ENCODE measurements at places on chromosomes 2 and 18.
A peak's percentile ranks its signal among the peaks of the same experiment; 100 is the strongest.

DNA sequence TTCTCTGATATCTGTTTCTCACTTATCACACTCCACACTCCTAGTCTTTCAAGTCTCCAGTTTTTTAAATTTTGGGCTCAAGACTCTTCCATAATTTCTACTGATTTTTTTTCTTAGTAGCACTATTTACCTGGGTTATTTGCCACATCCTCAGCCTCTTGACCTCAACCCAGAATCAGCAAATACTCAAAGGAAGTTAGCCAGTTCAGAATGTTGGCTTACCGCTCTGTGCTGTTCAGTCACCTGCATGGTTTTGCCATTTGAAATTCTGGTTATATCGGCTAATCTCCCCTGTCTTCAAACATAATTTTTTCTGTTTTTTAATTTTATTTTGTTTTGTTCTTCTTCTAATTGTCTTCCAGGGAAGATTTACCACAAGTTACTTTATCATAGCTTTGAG lies 412.6 kb downstream of the PTH2R start:
- no peak for DNase-seq

GRCh38 chr2:62099523-62100175 lies 96.3 kb upstream of the B3GNT2 start:
- no peak for DNase-seq

DNA sequence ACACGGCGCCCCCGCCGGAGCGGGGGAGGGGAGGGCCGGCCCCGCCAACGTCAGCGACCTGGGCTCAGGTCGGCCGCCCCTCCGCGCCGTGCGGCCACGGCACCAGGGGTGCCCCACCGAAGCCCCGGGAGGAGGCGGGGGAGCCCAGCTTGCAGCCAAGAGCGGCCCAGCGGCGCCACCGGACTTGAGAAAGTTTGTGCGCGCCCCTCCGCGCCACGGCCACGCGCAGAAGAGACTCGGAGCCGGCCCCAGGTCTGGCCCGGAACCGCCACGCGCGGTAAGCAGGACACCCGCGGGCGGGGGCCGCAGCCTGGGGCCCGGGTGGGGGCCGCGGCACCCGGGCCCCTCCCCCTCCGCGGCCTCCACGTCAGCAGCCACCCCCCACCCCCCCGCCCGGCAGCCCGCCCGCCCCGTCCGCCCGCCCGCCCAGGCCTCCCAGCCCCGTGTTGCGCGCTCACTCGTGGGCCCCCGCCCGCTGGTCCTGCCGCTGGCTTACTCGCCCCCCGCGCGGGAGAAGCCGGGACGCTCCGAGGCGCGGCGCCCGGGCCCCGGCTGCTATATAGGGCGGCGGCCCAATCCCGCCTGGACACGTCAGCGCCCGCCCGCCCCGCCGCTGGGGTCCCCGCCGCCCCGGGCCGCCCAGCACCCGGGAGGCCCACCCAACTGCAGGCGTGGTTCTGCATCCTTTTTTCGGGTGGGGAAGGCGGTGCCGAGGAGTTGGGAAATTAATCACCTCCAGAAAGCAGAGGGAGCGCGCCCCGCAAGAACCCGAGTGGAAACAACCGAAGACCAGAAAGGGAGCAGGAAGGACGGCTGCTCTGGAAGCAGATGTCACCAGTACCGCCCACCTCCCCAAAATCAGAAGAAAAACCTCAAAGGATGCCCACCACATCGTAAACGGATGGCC lies 42.9 kb downstream of the HDLBP start:
- peak; percentile 7 for DNase-seq

- DNase-seq = no peak
These were observed 453.9 kb upstream of the TRIB2 start for GRCh38 chr2:12262681-12263436.

DNA sequence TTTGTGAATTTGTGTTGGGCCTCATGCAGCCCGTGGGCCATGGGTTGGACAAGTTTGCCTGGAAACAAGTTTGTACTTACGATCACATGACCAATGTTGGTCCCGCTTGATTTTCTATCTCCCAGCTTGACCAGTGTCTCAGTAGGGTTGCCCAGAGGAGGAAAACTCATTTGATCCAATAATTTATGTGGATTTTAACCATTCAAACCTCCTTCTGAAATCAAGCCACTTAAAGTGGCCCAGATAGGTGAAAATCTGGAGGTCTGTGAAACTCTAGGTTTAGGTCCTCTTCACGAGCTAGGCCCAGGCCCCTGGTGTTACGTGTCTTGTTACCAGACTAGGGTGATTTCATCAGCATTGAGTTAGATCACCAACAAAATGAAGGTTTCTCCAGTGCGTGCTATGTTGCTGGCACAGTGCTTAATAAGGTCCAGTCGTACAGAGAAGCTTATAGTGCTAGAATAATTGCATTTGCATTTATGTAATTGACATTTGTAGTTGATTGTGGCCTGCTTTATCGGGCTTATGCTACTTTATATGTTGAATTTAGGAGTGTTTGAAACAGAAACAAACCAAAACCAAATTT lies 4.4 kb downstream of the ACTR2 start:
- no peak for DNase-seq

DNA sequence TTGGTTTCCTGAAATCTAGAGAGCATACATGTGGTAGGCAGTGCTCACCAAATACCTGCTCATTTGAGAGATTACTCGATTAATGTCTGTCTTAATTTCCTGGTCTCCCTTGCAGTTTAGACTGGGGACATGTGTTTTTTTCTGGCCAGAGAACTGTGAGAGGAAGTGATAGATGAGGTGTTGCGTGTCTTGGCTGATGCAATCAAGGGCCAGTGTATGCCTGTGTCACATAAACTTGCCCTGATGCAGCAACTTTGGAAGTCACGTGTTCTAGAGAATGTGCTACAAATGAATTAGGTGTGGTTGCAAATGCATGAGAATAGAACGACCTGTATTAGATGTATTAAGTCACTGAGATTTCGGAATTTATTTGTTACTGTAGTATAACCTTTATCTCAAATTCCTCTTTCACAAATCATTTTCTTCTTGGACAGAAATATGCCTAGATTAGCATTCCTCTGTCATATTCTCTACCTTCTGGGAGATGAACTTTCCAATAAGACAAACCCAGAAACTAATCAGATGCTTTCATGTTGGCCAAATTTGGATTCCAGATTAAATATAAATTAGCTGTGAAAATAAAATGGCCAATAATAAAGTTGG lies 9.9 kb upstream of the IL1A start:
- DNase-seq = no peak

DNA sequence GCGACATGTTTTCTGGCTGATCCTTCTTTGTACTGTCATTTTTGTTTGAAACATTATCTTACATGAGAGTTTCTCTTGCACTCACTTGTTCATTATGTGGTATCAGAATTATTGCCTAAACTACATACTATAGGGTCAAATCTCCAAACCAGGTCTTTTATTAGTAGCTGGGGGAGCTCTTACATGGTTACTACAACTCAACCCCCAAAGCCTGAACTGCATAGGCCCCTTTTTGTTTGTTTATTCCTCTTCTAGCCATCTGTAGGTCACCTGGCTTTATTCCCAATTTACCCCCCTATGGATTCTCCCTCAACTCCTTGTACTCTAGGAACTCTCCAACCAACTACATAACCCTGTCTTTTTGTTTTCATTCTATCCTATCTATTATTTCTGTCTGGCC lies 46.7 kb downstream of the PUM2 start:
- no peak for DNase-seq

GRCh38 chr18:57569133-57569532 lies 17.4 kb downstream of the FECH start:
- no peak for DNase-seq

GRCh38 chr2:189427872-189428271 lies 13.4 kb upstream of the WDR75 start:
- DNase-seq = no peak

- DNase-seq = no peak
These were observed 174.8 kb downstream of the PRPF40A start for GRCh38 chr2:152542337-152542994.

- no peak for DNase-seq
These were observed 97.9 kb upstream of the ATL2 start for GRCh38 chr2:38474715-38475566.

- DNase-seq = no peak
These were observed 6.2 kb upstream of the RNU2-63P start for GRCh38 chr2:88022669-88022921.

DNA sequence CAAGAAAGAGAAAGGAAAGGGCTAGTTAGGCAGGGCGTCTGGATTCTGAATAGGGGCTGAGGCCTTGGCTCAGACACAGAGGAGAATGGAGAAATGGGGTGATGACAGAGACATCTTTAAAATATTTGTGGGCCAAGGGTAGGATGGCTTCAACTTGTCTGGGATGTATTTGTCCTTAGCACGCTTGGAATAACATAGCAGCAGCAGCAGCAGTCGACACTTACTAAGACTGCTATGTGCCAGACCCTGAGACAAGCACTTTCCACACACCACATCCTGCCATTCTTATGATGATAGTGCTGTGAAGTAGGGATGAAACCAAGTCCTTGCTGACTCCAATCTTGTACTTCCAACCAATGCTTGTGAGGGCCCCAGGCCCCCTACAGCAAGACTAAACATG lies 2.6 kb downstream of the IL1RL1 start:
- no peak for DNase-seq

DNA sequence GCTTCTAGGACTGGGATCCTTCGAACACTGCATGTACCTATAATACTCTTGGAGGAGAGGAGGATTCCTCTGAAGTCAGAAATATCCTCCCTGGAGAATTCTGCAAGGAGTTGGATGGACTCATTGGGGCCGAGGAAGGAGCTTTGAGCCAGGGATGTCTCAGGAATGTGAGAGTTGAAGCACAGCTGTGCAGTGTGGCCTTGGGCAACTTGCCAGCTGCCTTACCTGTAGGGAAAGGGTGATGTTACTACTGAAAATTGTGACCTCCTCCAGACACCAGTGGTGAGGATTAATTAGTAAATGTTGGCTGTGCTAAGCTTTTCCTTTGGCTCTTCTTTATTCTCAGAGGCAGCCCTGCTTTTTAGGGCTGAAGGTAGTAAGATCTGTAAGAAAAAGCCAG lies 41.4 kb downstream of the FMNL2 start:
- DNase-seq = no peak

GRCh38 chr2:197858607-197859140 lies 54.3 kb downstream of the PLCL1 start:
- no peak for DNase-seq

DNA sequence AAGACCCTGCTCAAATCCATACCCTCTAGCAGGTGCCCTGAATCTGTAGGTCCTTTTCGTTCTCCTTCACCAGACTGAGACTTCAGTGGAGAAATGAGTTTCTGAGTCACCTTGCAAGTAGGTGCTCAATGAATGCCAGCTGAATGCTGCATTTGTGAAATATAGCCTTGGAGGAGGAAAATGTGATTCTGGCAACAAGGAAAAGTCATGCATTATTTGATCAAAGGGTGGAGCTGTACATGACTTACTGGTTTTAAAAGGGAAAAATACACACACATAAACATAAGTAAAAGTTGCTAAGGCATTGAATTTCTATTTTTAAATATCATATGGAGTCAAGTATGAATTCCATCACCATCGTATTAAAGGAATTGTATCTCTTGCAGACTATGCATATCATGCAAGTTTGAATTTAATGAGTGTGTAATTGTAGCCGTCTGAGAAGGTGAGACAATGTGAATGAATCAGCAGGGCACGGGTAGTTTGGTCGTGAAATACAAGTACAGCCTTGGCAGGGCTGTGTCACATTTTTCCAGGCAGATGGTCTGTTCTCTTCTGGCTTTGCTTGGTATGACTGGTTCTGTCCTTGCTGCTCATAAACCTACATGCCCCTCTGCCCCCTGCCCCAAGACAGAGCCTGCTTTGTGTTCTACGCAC lies 160.8 kb downstream of the COL6A3 start:
- no peak for DNase-seq

DNA sequence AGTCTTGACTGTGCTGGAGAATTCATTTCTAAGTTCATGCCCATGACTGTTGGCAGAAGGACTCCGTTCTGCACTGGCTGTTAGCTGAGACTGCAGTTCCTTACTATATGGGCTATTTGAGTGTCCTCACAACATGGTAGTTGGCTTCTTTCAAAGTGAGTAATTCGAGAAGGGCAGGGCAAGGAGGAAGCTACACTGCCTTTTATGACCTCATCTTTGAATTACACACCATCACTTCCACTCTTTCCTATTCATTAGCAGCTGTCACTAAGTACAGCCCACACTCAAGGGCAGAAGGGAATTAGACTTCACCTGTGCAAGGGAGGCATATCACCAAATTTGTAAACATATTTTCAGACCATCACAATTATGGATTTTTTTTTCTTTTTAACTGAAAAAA lies 55.9 kb upstream of the EPAS1 start:
- no peak for DNase-seq

DNA sequence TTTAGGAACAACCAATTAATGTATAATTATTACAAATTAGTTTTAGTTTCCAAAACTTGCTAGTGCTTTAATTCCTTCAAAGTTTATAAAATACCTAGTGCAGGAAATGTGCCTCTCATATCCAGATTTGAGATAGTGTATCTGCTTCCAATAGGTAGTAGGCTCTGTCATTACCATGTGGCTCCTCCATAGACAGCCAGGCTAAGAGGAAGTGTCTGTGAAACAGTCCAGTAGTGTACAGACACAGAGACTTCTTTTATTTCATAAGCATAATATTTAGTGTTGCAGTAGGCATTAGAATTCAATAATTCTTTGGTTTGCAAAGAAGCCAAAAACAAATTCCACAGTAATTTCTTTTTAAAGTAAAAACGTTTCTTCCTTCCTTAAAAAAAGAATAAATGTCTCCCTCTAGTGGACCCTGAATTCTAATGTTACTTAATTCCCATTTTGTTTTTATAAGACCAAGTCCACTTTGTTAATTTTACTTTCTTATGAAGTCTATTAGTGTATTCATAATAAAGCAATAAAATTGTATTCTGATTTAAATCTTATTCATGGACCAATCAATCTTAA lies 101.2 kb downstream of the NEB start:
- no peak for DNase-seq

DNA sequence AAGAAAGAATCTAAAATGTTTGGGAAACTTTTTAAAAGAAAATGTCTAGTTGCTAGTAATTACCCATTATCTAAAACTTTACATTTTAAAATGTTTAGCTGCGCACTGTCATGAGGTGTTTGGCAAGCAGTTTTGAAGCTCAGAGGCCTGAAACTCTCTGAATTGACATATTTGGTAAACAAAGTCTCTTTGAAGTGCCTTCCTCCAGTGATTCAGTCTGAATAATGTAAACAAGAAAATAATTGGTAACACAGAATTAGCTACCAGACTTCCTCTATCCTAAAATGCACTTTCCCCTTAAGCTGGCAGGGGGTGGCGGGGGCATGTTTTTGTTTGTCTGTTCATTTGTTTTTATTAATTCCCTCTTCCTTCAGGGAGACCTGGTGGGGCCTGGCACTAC lies 61.4 kb downstream of the WDR75 start:
- no peak for DNase-seq
